ENCODE measurements at places on chromosomes 2 and 18. TPM values are rescaled to one million over a fixed set of nuclear protein-coding genes. Genes with fewer than 3 reads are reported as not detected.

UPP2 gene
- polyA plus RNA-seq: not detected

DYSF gene
- 79.4 TPM for polyA plus RNA-seq

LONRF2 gene
- polyA plus RNA-seq: 0.84 TPM

FOXD4L1 gene
- polyA plus RNA-seq: 3.2 TPM

CNTNAP5 gene
- polyA plus RNA-seq: 0.32 TPM

CTIF gene
- 40.7 TPM for polyA plus RNA-seq

GRCh38 chr2:103435010-103435409 is 673.2 kb downstream of the TMEM182 start:
- DNase-seq: no peak

- DNase-seq: no peak
Measured at GRCh38 chr2:240304746-240305161, 130.7 kb upstream of the GPC1 start.

GRCh38 chr2:21423854-21424253 is 300.1 kb downstream of the TDRD15 start:
- DNase-seq: peak; percentile 10

DNA sequence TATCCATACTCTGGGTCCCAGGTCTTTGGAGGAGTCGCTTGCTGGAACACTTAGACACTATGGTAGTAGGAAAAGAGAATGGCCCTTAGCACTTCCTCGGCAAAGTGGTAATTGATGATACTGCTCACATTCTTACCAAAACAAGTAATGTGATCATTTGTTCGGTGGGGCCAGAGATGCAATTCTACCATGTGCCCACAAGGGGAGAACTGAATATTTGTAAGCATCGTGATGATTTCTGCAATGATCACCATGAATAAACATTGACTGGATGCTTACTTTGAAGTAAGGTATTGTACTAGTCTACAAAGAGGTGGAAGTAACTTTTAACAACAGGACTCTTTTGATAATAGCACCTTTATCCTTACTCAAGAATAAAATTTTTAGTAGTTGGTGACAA is 109.7 kb downstream of the CD8B2 start:
- DNase-seq: no peak

Data from muscle of leg (tissue), 16 donors.